ENCODE measurements at places on chromosomes 7 and 10.

GRCh38 chr7:158389514-158390425, 197.9 kb downstream of the PTPRN2 start:
- DNase-seq = peak; percentile 66

GRCh38 chr7:116445447-116446211, 53.9 kb upstream of the CAV2 start:
- DNase-seq = no peak

GRCh38 chr7:79471699-79472098, 18.2 kb upstream of the MAGI2 start:
- no peak for DNase-seq

DNA sequence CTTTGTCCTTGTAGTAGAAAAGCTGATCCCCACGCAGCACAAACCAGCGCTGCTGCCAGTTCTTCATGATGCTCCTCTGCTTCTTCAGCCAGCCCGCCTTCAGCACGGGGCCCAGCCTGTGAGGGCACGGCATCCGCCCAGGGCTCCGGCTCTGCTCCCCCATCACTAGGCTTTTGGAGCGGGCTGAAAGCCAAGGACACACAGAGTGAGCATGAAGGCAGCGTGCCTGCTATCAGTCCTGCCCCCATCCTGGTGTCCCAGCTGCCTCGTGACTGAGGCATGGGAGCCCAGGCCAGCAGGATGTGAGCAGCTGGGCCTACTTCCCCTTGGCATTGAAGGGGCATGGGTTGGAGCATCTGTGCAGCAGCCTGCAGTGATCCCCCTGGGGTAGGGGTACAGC, 21.9 kb downstream of the ARHGAP22 start:
- DNase-seq = no peak

DNA sequence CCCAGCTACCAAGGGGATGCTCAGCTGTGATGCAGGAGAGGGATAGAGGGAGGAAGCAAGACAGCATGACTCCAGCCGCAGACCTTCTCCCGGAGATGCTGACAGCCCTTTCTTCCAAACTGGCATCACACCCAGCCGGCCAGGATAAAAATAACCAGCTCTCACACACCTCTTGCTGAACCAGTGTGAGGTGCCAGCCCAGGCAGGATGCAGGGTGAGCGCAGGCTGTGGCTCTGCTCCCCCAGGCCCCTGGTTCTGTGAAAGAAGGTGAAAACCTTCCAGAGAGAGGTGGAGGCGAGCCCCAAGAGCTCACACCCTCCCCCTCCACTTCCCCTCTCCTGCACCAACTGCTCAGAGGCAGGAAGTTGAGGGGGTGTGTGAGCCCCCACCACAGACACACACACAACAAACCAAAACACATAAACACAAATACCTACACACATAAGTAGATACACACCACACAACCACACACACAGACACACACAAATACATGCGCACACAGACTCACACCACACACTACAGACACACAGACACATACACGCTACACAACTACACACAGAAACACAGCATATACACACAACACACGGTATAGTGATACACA, 4.0 kb downstream of the GPR15LG start:
- DNase-seq = peak; percentile 87
